CD4-positive, alpha-beta T cell treated with Interleukin-6 at 100 ng/mL for 8 hours (primary cell): ENCODE measurements at places on chromosomes 7 and 10.

DNA sequence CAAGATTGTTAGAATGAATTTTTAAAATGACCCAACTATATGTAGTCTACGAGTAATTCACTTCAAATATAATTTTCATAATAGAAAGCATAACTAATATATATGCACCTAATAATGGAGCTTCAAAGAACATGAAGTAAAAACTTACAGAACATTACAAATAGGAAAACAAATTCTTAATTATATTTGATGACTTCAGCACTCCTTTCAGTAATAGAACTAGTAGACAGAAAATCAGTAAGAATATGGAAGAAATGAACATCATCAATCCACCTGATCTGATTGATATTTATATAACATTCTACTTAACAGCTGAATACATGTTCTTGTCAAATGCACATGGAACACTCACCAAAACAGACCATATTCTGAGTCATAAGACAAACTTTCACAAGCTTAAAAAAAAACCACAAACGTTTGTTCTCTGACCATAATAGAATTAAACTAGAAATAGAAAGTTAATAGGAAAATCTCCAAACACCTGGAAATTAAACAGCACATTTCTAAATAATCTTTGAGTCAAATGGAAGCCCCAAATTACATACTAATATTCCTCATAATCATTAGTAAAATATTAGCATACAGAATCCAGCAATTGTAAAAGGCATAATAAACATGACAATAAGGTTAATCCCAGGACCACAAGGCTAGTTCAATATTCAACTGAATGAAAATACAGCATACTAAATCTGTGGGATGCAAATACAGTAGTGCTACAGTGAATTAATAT, 48.0 kb downstream of the BRAF start:
- DNase-seq: no peak

DNA sequence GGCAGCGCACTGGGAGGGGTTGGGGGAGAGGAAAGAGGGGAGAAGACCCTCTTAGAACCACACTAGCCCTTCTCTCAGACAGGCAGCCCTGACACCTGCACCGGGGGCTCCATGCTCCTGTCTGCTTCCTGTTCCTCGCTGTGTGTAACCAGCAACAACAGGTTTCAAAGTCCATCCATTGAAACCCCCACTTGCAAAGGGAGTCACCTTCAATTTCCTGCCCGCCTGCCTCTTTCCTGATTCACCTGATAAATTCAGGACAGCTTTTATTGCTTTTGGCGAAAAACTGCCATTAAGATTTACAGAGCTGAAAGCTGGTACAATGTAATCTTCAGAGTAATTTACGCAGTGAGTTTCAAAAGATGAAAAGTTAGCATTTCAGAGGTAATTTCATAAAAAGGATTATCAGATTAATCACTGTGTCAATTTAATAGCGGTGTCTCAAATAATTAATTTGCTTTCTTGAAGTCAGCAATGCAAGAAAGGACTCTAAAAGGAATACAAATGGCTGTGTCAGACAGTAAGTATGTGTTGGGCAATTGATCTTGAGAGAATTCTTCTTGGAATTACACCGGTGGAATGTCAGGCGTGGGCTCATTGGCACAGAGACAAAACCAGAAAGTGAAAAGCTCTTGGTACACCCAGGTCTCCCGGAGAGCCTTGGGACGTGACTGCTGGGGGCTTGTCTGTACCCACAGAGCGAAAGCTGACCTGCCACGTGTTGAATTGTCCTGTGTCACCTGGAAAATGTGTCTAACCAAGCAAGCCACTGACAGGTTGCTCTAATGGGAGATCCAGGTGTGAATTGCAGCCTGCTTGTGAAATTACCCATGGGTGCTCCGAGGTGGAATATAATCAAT, 60.7 kb downstream of the TMEM209 start:
- no peak for DNase-seq

- DNase-seq: no peak
These were observed 18.1 kb downstream of the IL2RA start for GRCh38 chr10:6044060-6044459.

- DNase-seq: no peak
These were observed 1189.2 kb downstream of the TYW1 start for GRCh38 chr7:68185631-68186456.

DNA sequence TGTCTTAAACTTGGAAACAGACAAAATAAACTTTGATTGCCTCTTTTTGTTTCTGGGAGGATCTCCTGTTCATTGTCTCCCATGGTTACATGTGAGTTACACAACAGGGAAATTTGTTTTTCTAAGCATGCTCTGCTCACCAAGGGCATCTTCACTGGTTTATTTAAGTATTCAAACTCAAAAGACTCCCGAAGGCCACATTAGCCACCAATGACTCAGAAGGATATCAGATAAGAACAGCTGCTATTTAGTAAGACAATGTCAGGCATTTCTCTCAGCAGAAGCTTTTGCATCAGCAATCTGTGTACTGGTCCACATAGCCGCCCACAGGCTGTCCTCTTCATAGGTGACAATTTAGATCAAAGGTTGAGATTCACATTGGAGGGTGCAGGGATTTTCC, 19.3 kb downstream of the OR6B1 start:
- DNase-seq: no peak

DNA sequence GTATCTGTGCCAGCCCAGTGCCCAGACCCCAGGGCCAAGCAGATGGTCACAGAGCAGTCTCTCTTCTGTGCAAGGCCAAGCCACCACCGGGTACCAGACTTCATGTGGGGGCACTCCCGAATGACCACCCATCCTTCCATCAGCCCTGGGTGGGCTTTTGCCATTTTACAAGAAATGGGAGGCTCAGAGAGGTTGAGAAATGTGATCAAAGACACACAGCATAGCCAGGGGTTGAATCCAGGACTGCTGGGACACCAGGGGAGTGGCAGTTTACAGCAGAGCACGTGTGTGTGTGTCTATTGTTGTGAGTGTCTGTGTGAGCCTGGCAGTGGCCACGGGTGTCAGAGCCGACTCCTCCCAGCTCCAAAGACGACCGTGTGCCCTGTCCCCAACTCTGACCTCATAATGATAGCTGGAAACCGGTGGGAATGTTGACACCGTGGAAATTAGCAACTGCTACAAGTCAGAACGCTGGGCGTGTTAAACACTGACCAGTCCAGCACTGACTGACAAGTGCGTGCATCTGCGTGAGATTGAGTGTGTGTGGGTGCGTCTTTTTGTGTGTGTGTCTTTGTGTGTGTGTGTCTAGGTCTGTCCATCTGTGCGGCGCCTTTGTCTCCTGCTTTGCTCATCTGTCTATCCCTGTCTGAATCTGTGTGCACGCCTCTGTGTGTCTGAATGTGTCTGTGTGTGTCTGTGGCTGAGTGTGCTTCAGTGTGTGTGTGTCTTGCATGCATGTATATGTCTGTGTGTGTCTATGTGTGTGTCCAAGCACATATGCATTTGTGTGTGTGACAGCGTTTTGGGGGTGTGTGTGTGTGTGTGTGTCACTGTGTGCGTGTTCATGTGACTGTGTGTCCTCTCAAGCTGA, 17.2 kb upstream of the SLC29A4 start:
- DNase-seq: no peak

DNA sequence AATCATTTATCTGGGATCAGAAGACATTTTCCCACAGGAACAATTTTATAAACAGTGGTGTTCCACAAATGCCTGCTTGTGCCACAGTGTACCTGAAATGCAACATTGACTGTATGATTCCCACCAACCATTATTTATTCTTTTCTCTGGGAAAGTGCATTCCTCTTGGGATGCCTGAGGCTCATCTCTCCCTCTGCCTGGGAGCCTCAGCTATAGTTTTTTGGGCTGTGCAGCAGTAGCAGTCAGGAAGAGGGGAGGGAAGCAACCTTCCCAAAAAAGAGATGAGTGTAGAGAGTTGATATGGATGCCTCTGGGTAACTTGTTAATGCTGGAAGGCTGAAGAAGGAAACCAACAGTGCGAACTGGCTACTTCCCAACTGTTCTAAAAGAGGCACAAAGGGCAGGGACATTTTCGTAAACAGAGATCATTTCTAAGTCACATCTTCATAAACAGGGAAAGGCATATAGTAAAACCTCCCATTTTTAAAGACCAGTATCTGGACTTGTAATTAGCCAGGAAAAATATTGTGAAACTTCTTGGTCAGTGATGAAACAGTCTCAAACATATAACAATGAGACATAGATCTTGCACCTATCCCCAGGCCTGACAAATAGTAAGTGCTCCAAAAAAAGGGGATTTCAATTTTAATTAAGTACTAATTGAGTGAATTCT, 1.4 kb upstream of the CALD1 start:
- no peak for DNase-seq

DNA sequence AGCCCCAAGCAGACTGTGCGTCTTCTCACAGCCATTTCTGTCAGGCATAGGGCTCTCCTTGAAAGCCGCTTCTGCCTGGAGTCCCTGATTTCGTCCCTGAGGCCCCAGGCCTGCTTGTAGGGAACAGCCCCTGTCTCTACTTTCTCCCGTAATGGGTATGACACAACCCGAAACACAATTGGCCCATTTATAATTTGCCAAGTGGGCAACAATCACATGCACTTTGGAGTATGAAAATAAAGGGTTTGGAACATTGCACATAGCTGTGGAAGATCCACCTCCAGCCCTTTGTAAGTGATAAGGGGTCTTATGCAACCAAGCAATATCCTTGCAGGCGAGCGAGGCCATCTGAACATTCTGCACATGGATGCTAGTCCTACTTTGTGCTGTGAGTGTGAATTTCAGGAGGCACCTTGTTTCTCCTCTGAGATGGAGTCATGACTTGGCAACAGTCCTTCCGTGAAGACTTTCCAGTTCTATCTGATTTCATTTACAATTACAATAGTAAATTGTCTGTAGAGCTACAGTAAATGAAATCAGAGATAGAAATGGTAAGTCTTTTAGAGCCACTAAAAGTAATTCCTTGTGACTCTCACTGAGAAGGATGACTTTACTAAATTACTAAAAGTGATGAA, 141.5 kb downstream of the CUBN start:
- no peak for DNase-seq
